ENCODE measurements at places on chromosomes 2 and 18. TPM values are rescaled to one million over a fixed set of nuclear protein-coding genes. Genes with fewer than 3 reads are reported as not detected.

The LYPD6 gene
- total RNA-seq = 0.80 TPM

The ABCB11 gene
- total RNA-seq = 0.37 TPM

The RAB17 gene
- total RNA-seq = 44.9 TPM

The DNAJC10 gene
- total RNA-seq = 131 TPM

The MC4R gene
- total RNA-seq = 0.37 TPM

The ABCA12 gene
- 2.2 TPM for total RNA-seq

The TTC39C gene
- 33.5 TPM for total RNA-seq

The KCNIP3 gene
- total RNA-seq = 1.8 TPM

The GORASP2 gene
- 65.2 TPM for total RNA-seq

The BUB1 gene
- 2.9 TPM for total RNA-seq
